ENCODE measurements at places on chromosomes 5 and 9.

DNA sequence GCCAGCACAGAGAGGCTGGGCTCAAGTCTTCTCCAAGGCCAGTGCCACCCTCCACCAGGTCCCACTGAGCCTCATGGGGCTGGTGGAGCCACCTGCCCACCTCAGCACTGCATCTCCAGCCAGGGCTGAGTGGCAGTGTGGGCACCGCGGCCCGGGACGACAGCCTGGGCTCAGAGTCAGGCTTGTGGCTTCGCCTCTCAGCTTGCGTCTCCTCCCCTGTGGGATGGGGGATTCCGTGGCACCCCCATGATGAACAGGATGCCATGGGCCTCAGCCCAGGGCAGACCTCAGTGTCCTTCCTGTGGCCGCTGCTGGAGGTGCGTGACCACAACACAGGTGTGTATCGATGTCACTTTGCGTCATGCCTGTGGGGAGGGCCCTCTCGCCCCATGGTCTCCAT lies 136.4 kb upstream of the PPP1R26 start:
- no peak for DNase-seq

GRCh38 chr5:180869587-180869986 lies 8.5 kb upstream of the ZFP62 start:
- no peak for DNase-seq

- DNase-seq, result no peak
These were observed 126.4 kb downstream of the CRB2 start for GRCh38 chr9:123482295-123482968.

DNA sequence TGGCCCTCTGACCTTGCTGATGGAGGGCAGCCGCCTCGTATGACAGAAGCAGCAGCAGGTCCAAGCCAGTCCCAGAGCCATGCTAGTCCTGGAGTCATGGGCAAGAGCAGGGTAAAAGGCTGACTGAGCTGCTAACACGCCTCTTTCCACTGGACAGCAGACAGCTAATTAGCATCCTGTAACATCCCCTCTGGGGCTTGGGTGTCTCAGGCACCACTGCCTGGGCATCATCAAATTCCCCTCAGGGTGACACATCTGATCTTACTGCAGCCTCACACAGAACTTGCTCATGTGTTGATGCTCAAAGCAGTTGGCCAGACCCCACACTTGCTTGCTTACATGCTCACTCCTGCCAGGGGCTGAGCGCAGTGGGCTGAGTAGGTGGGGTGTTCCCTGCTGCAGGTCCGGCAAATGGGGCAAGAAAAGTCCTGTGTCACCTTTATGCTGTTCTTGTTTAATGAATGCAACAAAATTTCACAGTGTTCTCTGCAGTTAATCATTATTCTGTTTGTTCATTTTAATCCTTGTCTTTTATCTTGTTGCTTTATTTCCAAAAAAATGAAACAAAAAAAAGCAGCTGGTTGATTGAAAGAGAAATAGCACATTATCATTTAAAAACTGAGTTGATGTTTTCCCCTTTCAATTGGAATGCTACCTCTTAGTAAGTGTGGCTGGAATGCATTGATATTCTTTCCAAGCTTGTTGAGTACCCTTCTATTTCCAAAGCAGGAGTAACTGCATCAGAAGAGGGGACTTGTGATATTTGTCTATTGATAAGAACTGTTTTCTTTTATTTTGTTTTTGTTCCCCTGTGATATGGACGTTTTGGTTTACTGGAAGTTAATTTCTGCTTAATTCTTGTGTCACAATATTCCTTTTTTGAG lies 254.1 kb downstream of the CDH18 start:
- no peak for DNase-seq

DNA sequence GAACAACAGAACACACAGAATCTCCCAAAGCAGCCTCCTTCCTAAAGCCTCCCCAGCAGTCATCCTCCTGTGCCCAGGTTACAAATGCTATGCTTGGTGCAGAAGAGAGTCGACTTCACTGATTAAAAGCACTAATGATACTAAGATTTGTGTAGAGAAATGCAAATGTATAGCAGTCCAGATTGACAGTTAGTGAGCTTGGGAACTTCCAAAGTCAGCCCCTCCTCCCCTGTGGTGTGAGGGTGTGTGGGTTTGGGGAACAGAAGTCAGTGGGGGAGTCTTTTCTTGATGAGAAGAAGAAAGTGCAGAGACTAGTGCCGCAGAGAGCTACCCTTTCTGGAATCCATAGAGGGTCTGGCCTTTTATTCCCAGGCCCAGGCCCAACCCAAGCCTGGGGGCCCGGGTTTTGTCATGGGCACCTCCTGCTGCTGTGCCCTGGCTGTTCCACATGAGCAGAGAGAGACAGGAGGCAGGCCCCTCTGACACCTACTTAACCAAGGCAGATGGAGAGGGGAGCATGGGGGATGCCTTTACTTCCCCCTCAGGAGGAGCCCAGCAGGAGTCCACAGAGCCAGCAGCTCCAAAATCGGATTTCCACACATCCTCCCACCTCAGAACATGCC lies 173.3 kb downstream of the DENND1A start:
- DNase-seq, result no peak

GRCh38 chr9:88684046-88684445 lies 149.1 kb downstream of the NXNL2 start:
- no peak for DNase-seq

DNA sequence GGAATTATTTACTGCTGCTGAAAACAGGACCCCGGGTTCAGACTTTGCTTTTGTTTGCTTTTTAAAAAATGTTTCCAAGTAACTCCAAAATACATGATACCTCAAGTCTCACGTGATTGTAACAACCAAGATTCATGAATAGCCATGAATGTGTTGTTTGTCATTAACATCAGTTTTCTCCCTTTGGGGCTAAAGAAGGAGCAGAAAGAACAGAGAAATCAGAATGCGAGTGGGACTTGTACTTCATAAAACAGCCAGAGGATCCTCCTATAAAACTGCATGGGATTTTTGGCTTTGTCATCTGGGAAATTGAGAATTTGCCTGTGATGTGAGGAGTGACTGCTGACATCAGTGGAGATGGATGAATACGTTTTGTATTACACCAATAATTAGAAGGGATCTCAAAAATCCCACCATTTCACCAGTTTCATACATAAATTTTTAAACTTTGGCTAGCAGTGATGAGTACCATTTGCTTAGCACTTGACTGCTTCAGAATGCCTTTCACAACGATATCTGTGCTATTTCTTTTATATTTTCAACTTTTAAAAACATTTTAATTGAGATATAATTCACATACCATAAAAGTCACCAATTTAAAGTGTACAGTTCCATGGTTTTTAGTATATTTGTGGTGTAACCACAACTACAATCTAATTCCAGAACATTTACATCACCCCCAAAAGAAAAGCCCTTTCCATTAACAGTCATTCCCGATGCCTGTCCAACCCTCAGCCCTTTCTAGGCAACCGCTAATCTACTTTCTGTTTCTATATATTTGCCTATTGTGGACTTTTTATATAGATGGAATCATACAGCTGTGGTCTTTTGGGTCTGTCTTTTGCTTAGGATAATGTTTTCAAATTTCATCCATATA lies 126.9 kb upstream of the ANKRD55 start:
- DNase-seq, result peak; percentile 68

All from fibroblast of skin of left quadriceps (primary cell).